Foreskin keratinocyte (primary cell): ENCODE measurements at places on chromosomes 12 and 14. TPM values are rescaled to one million over a fixed set of nuclear protein-coding genes. Genes with fewer than 3 reads are reported as not detected.

DNA sequence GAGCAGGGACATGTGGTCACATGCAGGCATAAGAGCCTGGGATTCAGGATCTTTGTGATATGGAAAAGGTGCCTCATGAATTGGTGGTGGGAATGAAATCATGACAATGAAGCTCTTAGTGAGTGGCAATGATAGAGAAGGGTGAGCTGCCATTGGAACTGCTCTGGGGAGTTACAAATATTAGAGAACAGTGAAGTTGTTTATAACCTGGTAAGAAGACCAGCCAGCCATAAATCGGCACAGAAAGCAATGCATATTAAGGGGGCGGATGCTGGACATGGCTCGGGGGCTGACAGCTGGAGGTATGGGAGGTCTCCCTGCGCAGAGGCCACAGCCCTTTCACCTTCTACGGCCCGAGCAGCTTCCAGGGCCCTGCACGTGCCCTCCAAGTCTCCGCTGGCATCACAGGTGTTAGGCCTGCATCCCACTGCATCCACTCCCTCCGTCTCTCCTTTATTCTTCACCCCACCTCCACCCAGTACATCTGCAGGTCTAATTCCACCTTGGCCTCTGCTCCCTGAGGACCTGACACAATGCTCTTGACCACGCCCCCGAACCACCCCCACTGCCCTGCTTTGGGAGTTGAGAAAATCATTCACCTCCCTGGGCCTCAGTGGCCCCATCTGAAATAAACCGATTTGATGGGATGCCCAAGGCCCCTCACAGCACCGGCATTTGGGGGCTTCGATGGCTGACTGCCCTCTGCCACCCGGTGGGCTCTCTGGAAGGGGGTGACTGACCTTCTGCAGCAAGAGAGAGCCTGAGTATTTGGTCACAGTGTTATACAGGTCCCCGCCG is 4.1 kb downstream of the CACNA2D4 start:
- DNase-seq = no peak

Gene GPR84
- total RNA-seq = 0.07 and 0.10 TPM in 2 replicates

DNA sequence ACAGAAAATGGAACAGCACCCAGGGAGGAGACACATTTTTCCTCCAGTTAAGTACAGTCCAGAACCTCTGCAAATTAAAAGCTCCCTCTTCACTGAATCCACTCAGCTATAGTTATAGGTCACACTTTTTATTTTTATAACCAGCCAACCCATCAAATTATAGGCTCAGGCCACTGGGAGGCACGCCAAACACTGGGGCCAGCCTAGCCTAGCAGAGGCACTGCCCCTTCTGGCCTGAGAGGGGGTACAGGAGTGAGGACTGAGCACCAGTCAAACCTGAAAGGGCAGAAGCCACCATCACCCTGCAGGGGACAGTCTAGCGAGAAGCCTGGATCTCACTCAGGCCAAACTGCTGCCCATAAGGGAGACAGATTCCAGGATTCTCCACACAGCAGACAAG is 19.3 kb downstream of the FMNL3 start:
- no peak for DNase-seq

DNA sequence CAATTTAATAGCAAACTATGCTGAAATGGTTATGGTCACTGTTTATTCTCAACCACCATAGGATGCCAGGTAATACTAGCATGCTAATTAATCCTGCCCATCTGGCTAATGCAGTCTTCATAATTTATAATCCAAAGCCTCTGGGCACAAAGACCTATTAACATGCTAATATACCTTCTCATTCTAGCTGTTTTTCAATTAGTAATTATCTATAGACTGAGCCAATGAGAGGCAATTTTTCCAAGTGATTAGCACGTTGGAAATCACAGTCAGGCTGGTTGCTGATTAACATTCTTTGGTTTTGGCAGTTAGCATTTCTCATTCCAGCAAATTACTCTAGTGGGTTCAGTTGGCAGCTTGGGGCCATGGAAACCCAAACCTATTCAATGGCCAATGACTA is 357.2 kb downstream of the SEC23A start:
- DNase-seq = no peak

Gene COX8C
- not detected in 2 replicates for total RNA-seq

Gene SSPN
- 0.49 and 0.51 TPM in 2 replicates for total RNA-seq

GRCh38 chr14:76337635-76338545 is 38.0 kb upstream of the ESRRB start:
- DNase-seq = no peak

Gene BCL11B
- 15.4 and 16.3 TPM in 2 replicates for total RNA-seq

Gene GPR137C
- 0.17 and 0.21 TPM in 2 replicates for total RNA-seq

DNA sequence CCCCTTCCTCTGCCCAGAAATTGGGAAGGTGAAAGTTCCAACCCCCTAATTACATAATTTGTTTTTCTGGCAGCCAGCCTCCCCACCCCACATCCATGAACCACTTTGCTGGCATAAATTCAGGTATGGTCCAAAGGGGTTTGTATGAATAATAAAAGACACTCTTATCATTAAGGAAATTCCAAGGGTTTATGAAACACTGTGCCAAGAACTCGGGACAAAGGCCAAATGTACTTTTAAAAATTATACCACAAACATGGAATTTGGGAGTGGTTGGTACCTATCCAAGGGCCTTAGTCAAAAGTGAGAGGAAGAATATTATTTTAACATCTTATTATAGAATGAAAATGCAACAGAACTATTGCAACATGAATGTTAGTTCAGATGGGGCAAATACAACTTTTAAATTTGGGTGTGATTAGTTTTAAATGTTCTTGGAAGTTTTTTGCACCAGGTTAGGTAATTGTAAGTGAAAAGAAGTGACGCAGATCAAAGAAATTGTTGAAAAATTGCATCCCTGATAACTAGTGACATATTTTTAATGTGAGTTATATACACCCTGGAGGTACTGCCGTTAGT is 217.8 kb downstream of the TMEM117 start:
- DNase-seq = no peak

Gene GALC
- 6.0 and 7.5 TPM in 2 replicates for total RNA-seq

Gene LUM
- 0.07 TPM in 1 of 2 replicates, not detected in the other for total RNA-seq

- peak; percentile 30 for DNase-seq
Observed at GRCh38 chr12:87518481-87518880, 510.7 kb downstream of the C12orf50 start.

GRCh38 chr14:73788317-73788598 is 63.4 kb upstream of the PTGR2 start:
- no peak for DNase-seq

Gene KRT83
- not detected in 2 replicates for total RNA-seq

DNA sequence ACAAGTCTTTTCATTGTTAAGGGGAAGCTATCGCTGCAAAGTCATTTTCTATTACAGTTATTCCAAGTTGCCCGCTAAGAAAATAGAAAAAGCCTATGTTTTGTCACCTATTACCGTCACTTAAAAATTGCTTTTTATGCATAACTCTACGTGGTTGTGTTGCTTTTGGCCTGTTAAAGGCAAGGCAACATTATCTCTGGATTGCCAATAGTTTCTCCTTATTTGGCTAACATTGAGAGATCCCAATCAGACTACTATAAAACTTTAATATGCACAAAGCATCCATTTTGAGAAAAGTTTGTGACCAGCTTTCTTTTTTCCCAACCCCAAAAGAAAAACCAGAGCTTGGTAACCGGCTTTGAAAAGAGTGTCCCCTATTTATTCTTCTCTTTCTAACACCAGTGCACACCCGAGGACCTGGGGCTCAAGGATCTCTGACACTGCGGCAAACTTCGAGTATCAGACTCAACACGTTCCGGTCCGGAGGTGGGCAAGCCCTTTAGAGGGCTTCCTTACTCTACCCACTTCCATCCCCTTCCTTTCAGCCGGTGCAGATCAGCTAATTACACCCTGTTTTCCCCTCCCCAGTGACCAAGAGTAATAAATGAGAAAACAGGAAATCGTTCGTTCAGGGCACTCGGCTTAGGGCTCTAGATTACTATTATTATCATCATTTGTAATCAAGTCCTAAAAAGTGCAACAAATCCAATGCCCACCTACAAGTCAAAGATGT is 1.2 kb downstream of the PPP1R12A start:
- peak; percentile 22 for DNase-seq

- no peak for DNase-seq
Observed at GRCh38 chr14:76129851-76130576, 21.7 kb upstream of the GPATCH2L start.

Gene GARIN6
- total RNA-seq = not detected in 2 replicates

Gene KRT72
- not detected in 2 replicates for total RNA-seq

- no peak for DNase-seq
Observed at GRCh38 chr12:99529966-99530365, 117.6 kb upstream of the GARIN6 start.
